Epithelial cell of proximal tubule (primary cell): ENCODE measurements at places on chromosomes 16 and 17.

DNA sequence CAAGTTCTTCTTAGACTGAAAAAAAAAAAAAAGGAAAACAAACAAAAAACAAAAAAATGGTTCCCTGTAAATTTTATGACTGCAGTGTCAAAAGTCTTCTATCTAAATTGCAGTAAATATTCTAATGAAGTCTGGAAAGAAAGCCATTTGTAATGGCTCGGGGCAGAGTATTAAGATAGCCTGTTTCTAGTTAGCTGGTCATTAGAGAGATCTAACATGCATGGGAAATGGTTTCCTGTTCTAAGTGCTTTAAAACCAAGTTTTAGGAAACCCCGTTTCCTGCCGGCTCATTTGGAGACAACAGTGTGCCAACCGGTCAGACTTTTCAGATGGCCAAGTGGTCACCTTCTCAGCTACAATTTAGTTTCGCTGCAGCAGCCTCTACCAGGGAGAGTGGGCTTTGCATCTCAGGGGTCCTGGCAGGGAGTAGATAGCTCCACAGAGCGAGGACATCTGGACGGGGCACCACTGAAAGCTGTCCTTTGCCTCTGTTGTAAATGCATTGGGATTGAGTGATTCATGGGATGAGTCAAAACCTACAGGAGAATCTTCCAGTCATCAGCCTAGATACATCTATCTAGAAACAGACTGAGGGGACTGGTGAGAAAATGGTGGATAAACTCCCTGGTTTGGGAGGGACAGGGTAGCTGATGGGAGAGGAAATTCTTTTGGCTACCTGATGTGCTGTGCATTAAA lies 473.2 kb upstream of the SALL1 start:
- DNase-seq: no peak

GRCh38 chr17:5714993-5715392 lies 130.7 kb upstream of the NLRP1 start:
- DNase-seq: no peak

GRCh38 chr16:81517150-81517499 lies 72.5 kb downstream of the CMIP start:
- DNase-seq: no peak

GRCh38 chr16:6068063-6068462 lies 970.5 kb upstream of the EEF2KMT start:
- no peak for DNase-seq

DNA sequence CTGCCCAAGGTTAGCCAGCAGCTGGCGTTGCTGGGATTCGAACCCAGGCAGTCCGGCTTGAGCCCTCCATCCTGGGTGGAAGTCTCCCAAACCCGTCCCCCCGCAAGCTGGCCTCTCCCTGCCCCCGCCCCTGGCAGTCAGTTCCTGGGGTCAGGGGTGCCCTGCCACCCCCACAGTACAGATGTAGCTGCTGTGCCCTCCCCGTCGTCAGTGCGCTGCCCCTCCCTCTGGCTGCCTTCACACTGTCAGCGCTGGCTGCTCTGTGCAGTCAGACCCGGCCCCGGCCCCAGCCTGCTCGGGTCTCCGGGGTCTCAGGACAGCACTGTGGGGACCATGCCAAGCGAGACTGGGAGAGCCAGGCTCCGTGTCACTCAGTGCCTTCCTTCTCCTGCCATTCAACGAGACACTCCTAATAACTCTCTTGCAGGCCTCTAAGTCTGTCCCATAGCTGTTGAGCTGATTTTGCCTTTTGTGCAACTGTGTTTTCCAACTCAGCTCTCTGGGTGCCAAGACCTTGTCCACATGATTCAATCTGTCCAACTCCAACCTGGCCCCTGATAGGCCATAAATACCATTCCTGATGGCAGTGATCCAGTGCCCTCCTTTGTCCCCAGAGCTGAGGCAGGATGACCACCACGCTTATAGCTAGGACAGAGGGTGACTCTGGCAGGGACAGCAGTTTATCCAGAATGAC lies 55.5 kb upstream of the IL34 start:
- DNase-seq: no peak

DNA sequence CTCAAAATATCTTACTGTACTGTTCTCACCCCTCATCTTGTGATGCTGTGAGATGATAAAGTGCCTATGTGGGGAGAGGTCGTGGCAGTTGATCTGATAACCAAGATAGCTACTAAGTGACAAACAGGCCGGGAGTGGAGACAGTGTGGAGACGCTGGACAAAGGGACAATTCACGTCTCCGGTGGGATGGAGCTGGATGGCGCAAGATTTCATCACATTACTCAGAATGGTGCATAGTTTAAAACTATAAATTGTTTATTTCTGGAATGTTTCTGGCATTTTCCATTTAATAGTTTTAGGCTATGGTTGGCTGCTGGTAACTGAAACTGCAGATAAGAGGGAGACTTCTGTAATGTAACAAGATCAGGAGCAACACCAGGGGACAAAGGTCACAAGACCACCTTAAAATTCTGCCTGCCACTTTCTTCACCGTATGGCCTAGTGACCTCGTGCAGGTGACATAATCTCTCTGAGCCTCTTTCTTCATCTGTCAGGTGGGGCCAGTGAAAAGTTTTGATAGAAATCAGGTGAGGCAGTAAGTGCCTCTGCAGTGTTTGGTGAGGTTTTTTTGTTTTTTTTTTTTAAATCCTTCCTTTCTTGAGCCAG lies 54.4 kb upstream of the LGALS9 start:
- no peak for DNase-seq
